ENCODE measurements at places on chromosomes 1 and 21. TPM values are rescaled to one million over a fixed set of nuclear protein-coding genes. Genes with fewer than 3 reads are reported as not detected.

GRCh38 chr1:196567238-196567637 is 41.0 kb downstream of the KCNT2 start:
- no peak for DNase-seq

DNA sequence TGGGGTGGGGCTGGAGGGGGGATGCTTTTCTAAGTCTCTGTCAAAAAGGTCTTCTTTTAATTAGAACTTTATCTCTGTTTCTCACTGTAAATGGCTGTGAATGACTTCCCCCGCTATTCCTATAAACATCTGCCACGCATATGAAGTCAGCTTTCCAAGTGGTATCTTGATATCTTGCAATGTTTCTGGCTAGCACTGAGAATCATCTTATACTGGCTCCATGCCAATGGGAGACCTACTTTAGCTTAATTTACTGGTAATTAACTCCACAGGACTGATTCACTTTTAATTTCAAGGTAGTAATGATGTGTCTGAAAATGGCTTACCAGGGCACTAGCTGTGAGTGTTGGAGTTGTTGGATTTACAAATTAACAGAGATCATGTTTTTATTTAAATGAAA is 4.3 kb downstream of the GPR88 start:
- no peak for DNase-seq

GRCh38 chr21:26115899-26116298 is 54.7 kb downstream of the APP start:
- no peak for DNase-seq

GRCh38 chr1:194774535-194774934 is 1588.1 kb upstream of the B3GALT2 start:
- DNase-seq, result no peak

DNA sequence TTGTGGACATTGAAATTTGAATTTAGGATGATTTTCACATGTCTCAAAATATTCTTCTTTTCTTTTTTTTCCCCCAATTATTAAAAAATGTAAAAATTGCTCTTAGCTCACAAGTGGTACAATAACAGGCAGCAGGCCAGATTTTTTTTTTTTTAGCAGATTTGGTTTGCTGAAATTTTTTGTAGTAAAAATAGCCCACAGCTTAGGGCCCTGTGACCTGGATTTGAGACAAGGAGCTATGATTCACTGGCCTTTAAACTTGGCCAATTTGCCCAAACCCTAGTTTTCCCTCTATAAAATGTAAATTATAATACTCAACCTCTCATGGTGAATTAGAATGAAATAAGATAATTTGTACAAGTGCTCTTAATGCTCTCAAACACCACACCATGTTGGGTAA is 253.8 kb downstream of the DYRK1A start:
- no peak for DNase-seq

- DNase-seq, result no peak
Observed at GRCh38 chr1:2584686-2585317, 1.8 kb upstream of the PRXL2B start.

DNA sequence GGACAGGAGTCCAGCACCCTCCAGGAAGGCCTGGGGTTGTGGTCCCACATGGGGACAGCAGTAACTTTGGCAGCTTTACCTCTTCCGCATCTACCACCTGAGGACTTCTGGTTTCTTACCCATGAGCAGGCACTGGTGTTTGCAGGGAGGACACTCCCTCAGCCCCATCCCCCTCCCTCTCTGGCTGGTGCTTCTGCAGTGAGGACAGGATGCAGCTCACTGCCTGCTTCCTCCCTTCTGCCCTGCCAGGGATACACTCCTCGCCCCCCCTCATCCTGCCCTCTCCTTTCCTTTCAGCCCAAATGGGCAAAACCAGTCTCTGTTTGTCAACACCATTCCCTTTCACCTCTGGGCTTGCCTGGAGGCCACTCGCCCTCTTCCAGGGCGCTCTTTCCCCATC is 62.4 kb downstream of the KIRREL1 start:
- DNase-seq, result no peak

DNA sequence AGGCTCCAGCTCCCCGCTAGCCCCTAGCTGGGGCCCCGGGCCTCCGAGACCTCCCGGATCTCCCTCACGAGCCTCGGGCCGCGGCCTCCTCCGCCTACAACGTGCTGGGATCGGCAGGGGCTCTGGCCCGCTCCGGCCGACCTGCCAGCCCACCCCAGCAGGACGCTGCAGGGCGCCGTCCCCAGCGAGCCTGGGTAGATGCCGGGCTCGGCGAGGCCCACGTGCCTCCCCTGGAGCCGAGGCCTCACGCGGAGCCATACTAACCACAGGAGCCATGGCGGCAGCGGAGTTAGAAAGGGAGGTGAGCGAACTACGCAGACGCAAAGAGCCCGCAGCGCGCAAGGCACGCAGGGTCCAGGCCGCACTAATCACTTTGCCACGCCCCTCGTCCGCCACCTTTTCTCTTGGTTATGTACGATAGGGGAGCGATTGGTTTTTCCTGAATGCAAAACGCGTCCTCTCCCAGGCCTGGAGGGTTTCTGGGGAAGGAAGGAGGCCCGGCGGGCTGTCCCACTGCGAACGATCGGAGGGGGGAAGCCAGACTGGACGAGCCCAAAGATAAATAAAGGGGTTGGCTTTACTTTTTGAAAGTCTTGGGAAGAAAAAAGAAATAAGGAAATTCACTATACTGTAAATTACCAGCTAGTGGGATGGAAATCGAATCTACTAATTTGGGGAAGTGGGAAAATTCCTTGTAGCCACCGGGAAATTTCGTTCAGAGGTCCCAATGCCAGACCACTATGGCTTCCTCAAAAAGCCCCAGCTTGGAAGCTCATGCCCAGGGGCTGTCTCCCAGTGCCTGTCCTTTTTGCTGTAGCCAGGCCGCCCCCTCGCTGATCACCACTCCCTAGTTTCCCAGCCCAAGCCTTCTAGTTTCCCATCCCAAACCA is at the start of gene RPL22:
TSS of gene RPL22 (minus strand) at position 298 of the 890 bp plus-strand sequence. CDS start at position 276, 22 bp downstream.
- peak; percentile 99 for DNase-seq

DNA sequence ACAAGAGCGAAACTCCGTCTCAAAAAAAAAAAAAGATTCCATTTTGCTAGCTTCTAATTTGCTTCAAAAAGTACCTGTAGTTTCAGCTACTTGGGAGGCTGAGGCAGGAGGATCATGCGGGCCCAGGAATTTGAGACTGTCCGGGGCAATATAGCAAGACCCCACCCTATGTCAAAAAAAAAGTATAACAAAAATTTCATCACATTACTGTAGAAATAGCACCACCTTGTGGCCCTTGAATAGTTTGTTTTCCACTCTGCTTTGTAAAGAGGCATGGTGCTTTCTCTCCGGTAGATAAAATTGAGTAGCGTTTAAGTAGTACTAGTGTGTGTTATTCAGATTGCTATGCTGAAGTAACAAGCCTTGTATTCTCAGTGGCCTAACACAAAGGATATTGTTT is 18.2 kb upstream of the MSTO1 start:
- no peak for DNase-seq

GRCh38 chr1:11447903-11448302 is 31.1 kb upstream of the DISP3 start:
- DNase-seq, result no peak

DNA sequence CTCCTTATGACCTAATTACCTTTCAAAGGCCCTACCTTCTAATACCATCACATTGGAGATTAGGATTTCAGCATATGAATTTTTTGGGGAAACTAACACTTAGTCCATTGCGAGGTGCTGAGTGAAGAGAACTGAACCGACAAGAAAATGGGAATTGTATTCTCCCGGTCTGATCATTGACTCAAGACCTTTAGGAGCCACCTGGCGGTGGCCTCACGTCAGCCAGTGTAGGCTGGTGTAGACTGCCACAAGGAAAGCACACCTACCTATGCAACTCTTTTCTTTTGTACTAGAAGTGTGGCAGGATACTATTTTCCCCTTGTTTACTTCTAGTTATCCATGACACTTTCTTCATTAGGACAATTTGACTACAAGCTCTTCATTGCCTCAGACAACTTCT is 333.5 kb upstream of the B3GALT2 start:
- no peak for DNase-seq

GRCh38 chr1:244273845-244274619 is 177.7 kb downstream of the ADSS2 start:
- no peak for DNase-seq

USH2A gene
- total RNA-seq, result not detected

PTCH2 gene
- 3.1 TPM for total RNA-seq

MCOLN2 gene
- total RNA-seq, result 23.9 TPM

RIPK4 gene
- not detected for total RNA-seq

SELP gene
- total RNA-seq, result 1.5 TPM
